Stimulated activated CD4-positive, alpha-beta T cell treated with anti-CD3 and anti-CD28 coated beads, Interleukin-1b, Interleukin-23, amount 100 ng/mL, for 1 hour (primary cell): ENCODE measurements at places on chromosomes 7 and 10.

- no peak for DNase-seq
Measured at GRCh38 chr7:34902182-34902581, 135.1 kb downstream of the DPY19L1 start.

- DNase-seq: no peak
Measured at GRCh38 chr10:26801831-26802230, 58.9 kb downstream of the ABI1 start.

DNA sequence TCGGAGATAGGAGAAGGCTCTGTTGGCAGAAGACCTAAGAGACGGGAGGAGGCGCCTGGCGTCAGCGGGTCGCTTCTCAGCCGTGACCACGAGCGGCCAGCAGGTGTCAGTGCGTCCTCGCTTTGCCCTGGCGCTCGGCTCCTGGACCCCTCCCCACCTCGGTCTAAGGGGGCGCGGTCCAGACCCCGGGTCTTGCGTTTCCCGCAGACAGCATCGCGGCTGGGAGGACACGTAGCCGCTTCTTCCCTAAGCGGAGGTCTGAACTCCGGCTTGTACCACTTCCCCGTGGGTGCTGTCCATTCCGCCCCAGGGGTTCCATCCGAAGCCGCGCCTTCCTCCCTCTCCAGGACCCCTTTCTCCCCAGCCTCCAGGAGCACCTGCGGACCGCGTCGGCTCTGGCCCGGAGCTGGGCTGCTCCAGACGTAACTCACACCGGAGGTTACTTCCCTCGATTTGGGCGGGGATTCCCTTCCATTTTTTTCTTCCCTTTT lies 593 bp upstream of the ADRA2A start:
- peak; percentile 25 for DNase-seq

- no peak for DNase-seq
Measured at GRCh38 chr10:3330663-3331062, 158.1 kb upstream of the PITRM1 start.

DNA sequence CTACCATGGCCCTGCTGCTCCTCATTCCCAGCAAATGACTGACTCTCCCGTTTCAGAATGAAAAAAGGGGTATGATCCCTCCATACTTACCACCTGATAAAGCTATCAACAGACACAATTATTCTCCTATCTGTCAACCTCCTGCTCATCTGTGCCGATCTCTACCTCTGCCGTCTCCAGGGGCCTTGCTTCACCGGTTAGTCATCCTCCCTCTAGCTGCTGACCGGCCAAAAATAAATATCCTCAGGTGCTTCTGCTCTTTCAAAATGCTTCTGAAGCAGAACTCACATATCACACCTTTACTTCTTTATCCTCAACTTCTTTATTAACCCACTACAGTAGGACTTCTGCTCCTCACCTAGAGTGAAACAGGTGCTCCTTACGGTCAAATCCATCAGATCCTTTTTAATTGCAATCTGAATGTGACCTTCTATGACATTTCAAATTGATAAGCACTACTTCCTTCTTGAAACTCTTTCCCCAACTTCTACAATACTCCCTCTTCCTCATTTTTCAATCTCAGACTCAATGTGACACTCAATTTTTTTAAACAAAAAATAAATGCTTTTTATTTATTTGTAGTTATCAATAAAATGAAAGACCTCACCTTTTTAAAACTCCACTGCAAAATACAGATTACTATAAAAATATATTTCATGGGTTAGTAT lies 63.2 kb downstream of the LMBR1 start:
- no peak for DNase-seq

DNA sequence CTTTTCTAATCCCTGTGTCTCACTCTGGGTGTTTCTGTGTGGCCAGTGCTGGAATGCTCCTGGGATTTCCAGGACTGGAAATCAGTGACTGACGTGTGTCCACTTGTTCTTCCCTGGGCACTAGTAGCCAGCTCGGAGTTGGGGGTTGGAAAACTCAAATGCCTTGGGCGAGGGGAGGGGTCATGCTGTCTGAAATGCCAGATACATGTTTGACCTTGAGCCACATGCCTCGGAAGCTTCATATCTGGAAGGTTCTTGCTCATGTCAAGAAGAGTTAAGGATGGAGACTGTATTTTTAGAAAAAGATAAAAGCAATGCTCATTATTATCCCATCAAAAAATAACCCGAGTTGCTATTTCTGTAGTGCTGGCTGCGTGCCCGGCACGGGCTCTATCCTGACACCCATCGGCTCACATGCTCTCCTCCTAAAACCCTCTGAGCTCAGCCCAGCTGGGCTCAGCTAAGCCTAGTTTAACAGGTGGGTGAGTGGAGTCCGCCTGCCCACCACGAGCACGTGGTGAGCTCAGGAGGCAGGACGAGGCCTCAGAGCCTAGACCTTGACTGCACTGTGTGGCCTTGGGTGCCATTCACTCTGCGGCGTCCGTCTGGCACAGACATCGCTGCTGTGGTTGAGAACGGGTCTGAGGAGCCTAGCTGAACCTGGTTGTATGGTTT lies 6.4 kb downstream of the DPYSL4 start:
- no peak for DNase-seq

DNA sequence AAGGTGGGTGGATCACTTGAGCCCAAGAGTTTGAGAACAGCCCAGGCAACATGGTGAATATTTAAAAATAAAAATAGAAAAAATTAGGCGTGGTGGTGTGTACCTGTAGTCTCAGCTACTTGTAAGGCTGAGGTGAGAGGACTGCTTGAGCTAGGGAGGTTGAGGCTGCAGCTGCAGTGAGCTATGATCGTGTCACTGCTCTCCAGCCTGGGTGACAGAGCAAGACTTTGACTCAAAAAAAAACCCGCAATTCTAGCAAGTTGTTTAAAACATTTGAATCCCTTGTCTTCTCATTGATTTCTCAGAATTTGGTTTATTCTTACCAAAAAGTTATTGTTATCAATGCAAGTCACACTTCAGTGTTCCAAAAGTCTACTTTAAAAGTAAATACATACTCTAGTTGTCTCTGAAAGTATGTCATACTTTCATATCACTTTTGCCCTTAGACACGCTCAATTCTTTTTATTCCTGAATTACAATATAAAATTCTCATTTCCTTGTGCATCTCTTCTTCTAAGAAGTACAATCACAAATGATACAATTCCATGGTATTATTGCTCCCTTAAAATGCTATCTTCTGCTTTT lies 6.3 kb downstream of the EPC1 start:
- no peak for DNase-seq

DNA sequence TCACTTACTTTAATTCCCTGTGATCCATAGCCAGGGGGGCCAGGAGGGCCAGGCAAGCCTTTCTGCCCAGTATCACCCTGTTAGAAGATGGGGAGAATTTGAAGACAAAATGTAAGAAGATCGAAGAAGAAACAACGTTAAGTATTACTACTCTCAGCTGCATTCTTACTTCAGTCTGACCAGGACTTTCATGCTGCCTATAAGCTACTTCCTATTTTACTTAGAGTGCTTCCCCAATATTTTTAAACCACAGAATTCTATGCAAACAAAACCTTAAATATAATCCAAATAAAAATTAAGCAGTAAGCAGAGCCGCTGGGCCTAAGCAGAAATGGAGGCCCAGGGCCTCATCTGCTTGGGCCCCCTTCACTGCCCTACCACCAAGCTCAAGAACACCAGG lies 117.8 kb downstream of the COL28A1 start:
- no peak for DNase-seq

DNA sequence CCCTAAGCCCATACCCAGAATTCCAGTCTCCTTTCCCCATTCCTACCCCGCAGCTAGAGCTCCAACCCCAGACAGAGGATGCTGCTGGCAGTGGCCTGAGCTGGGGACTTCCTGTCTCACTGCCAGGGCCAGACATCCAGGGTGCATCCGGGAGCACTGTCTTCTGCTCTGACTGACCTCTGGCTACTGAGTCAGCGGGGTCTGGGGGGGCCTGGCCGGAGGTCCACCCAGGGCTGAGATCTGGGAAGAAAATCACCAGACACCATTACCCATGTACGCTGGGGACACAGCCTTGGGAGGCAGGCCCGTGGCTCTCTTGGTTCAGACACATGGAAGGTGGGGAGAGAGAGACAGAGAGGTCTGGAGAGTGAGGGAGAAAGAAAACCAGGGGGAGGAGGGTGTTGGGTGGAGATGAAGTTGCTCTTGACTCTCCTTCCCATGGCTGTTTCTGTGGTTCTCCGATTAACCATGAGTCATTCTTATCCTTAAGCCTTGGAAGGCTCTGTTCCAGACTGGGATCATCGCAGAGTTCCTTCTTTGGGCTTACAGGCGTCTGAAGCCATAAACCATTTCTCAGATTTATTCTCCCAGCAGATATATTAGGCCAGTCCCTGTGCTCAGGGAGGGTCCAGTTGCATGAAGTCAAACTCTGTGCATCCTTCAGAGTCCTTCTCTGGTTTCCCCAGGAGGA lies 23.6 kb downstream of the TSPAN15 start:
- DNase-seq: no peak

DNA sequence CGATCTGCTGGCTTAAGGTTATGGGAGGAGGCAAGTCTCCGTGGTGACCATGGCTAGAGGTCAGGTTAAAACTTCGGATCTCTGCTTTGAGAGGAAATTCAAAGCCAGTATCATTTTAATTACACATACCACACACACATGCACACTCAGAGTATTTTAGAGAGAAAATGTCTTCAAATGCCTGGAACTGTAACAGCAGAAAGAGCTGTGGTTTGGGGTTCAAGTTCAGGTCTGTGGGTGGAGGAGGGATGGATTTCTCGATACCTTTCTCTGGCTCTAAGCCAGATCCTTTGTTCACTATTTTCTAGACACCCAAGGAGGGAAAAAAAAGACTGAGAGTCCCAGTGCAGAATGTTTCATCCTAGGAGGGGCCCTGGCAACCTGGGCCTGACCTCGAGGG lies 32.5 kb downstream of the ARL3 start:
- DNase-seq: no peak

DNA sequence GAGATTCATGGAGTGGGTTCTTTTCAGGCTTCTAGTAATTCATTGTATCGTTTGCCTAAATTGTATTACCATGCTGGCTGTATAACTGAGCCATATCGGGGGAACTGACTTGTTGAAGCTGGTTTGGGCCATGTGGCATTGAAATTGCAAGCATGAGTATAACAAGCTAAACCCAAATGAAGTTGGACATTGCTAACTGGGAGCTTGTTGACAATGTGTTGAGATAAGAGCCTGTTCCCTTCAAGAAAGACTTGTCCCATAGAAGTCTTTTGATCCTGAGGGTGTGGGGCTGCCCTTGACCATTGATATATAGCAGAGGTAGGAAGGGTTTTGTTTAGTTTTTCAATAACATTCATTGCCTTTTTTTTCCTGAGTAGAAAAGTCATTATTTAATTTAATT lies 156.0 kb downstream of the VTI1A start:
- DNase-seq: no peak

DNA sequence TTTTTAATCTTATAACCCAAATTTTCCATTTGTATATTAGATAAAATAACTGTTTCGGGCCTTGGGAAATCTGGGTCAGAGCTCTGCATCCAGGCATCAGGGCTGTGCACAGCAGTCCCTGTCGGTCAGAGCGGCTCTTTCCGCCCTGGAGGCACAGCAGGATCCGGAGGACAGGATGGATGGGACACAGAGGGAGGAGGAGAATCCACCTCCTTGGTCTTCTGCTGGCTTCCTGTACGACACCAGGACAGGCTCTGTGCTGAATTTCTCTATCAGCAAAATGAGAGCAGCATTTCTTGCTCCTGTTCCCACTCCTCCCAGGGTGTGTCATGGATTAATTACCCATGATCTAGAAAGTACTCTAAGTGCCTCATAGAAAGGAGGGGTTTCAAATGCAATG lies 254.9 kb downstream of the SKAP2 start:
- no peak for DNase-seq

DNA sequence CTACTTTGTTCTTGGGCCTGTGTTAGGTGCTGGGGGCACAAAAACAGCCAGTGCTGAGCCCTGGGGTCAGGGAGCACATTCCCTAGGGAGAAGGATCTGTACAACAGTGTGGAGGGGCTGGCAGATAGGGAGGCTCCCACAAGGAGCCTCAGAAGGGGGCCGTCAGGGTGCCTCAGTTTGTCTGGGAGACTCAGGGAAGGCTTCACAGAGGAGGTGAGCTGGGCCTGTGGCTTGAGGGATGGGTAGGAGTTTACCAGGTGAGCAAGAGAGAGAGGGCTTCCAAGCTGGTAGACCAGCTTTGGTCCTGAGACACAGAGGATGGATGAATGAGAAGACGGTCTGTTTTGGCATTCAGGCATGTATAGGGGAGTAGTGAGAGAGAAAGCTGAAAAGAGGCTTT lies 52.1 kb downstream of the CAMK1D start:
- no peak for DNase-seq

GRCh38 chr7:73567846-73568685 lies 10.3 kb downstream of the TBL2 start:
- no peak for DNase-seq

GRCh38 chr10:48653944-48654698 lies 30.6 kb upstream of the WDFY4 start:
- DNase-seq: no peak

DNA sequence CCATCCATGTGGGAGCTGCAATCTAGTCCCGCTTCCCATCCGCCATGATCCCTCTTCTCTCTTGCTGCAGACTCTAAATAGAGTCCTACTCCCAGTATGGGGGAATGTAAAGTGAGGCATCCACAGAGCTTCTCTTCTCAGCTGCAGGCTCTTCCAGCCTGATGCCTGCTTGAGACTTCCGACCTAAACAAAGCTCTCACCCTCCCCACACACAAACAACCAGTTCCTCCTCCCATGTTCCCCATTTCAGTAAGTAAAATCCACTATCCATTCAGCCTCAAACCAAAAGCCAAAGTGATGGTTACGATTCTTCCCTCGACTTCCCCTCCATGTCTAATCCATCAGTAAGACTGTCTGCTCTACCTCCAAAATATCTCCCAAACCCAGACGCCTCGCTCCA lies 108.2 kb upstream of the NFE2L3 start:
- no peak for DNase-seq

GRCh38 chr10:95474228-95475002 lies 86.8 kb downstream of the SORBS1 start:
- DNase-seq: no peak

- no peak for DNase-seq
Measured at GRCh38 chr10:90417029-90417428, 440.8 kb downstream of the HTR7 start.

- no peak for DNase-seq
Measured at GRCh38 chr7:155860461-155860839, 48.2 kb upstream of the SHH start.

DNA sequence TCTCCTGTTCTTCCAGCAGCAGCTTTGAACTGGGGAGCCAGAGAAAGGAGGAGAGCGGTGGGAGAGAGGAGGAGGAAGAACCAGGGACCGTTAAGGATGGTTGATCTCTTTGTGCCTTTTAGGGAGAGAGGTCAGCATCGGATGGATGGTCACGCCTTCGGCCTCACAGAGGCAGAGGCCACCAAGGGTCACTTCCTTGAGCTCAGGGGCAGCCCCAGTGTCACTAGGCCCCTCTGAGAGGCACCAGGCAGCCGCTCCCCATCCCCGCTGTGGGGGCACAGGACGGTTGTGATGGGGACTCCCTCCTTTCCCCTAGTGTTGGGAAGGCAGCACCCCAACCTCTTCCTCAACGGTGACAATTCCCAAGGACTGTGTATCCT lies 121.4 kb downstream of the DNAJB6 start:
- no peak for DNase-seq

GRCh38 chr7:7581531-7582179 lies 15.0 kb downstream of the MIOS start:
- no peak for DNase-seq
